ENCODE measurements at places on chromosomes 16 and 17.

GRCh38 chr17:63609816-63610573 lies 9.3 kb downstream of the TACO1 start:
- no peak for DNase-seq

GRCh38 chr16:67504031-67505021 lies 21.0 kb upstream of the AGRP start:
- no peak for DNase-seq

DNA sequence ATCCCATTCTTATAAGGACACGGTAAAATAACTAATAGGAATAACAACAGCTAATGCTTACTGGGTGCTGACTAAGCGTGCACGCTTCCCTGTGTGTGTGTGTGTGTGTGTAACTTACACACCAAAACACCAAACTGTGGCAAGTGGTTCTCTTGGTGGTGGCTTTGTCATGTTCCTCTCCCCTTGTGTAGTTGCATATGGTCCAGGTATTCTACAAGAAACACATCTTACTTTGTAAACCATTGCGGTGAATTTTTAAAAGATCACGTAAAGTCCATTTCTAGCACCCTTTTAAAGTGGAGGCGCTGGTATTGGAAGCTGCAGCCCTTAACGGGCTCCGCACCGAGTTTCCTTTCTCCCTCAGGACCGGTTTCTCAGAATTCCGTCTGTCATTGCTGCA lies 221.0 kb upstream of the FOXF1 start:
- DNase-seq: no peak

DNA sequence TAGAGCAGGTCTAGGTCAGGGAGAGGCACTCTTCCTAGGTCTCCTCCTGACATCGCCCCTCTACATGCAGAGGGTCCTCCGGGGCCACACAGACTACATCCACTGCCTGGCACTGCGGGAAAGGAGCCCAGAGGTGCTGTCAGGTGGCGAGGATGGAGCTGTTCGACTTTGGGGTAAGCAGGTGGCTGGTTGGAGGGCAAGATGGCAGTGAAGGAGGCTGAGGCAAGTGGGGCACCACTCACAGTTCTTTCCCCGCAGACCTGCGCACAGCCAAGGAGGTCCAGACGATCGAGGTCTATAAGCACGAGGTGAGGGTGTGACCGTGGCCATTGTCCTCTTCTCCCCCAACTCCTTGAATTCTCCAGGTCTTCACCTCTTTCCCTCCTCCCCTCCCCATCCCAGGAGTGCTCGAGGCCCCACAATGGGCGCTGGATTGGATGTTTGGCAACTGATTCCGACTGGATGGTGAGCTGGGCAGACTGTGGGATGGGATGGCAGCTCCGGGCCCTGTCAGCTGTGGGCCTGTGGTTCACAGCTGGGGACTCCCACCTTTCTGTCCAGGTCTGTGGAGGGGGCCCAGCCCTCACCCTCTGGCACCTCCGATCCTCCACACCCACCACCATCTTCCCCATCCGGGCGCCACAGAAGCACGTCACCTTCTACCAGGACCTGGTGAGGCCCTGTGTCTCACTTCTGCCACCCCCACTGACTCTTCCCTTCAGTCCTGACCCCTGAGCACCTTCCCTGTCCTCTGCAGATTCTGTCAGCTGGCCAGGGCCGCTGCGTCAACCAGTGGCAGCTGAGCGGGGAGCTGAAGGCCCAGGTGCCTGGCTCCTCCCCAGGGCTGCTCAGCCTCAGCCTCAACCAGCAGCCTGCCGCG lies 3.0 kb downstream of the THOC6 start:
- DNase-seq: no peak

DNA sequence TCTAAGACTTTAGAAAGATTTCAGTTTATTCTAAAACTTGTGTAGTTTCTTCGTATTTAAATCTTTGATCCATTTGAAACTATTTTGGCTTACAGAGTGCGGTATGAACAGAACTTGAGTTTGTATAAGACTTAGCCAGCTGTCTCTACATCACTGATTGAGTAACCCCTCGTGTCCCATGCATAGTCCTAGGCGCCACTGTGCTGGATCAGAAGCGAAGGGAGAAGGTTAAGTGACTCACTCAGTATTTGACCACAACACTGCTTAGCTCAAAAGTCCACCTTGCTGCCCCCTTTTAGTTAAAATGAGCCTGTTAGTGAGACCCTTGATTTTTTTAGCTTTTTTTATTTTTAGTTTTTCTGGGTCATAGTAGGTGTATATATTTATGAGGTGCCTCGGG lies 28.4 kb downstream of the CD300LB start:
- DNase-seq: no peak

DNA sequence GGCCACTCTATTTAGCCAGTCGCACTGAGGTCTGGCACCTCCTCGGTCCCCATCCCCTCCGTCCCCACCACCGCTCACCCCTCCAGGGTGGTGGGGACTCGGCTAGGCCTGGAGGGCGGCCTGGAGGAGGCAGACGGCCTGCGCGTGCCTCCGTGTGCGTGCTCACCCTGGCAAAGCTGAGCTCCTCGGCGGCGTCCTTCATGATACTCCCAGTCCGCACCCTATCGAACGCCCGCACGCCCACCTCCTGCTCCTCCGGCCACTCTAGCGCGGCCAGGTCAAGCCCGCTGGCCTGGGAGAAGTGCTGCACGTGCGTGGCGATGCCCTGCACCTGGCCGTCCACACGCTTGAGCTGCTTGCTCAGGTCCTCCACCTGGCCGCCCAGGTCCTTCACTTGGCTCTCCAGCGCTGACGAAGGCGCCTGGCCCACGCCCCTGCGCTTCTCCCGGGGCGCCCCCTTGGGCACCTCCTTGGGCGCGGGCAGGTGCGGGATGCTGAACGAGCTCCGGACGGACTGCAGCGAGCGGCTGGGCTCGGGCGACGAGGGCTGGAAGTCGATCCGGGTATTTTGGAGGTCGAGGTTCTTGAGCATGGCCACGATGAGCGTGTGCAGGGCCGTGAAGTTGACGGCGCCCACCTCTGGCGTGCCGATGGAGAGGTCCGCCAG lies 644 bp downstream of the QRICH2 start:
- no peak for DNase-seq

DNA sequence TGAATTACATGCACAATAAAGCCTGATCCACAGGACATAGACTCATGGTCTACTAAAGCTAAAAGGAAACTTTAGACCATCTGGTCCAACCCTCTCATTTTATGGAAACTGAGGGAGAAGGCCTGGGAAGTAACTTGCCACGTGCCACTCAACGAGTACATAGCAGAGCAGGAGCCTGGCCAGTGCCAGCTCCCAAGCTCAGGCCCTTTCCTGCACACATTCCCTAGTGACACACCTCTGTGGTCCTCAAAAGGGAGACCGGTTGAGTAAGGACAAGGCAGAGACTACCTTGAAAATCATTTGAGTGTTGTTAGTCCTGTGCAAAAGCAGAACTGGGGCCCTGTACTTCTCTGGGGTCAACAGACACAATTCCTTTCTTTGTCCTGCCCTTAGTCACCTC lies 2.8 kb downstream of the CCL4L2 start:
- DNase-seq: no peak

DNA sequence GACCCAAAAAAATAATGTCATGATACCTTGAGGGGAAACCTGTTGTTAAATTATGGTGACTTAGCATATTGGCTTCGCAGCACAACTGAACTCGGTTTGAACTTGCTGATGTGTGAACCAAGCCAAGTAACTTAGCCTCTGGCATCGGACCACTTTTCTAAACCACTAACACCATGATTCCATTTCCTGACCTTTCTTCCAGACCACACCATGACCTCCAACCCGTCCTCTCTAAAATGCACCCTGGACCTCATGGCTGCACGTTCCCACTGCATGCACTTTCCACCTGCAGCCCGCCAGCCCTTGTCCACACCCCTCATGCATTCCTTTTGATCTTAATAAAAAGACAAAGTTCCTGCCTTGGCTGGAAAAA lies 29.3 kb downstream of the DYNLRB2 start:
- no peak for DNase-seq

DNA sequence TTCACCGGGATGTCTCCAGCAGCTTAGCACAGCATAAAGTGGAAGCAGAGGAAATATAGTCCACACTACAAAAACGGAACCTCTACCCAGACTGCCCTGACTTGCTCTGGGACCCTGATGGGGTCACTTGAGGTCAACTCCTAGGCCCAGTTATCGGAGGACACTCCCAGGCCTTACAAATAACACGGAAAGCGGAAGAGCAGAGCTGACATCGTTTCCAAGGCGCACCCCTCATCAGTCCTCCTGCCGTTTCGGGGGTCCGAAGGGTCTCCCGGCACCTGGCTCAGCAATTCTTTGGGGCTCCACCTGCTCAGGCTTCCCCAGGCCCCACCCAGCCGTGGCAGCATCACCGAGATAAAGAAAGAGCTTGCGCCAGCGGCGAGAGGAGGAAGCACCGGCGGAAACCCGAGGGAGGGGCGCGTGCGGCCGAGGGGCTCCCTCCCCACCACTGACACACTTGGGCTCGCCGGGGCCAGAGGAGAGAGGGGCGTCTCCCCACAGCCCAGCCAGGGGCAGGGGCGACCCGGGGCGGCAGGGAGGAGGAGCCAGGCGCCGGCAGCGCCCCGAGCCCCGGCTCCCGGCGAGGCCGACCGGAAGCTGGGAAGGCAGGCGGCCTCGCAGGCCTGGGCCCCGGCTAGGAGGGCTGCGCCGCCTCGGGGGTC lies 727 bp downstream of the CORO7 start:
- no peak for DNase-seq

DNA sequence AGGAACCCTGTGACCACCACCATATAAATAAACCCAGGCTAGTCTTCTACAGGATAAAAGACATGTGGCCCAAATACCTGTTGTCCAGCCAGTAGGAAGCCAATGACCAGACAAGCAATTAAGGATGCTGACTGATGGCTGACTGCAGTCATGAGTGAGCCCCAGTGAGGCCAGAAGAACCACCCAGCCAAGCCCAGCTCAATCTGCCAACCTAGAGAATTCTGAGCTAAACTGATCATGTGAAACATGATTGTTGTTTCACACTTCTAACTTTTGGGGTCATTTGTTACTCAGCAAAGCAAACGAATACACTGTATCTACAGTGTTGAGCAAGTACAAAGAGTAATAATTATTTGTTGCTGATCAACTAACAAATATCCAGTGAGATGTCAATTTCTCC lies 86.4 kb downstream of the DNAH3 start:
- DNase-seq: no peak

DNA sequence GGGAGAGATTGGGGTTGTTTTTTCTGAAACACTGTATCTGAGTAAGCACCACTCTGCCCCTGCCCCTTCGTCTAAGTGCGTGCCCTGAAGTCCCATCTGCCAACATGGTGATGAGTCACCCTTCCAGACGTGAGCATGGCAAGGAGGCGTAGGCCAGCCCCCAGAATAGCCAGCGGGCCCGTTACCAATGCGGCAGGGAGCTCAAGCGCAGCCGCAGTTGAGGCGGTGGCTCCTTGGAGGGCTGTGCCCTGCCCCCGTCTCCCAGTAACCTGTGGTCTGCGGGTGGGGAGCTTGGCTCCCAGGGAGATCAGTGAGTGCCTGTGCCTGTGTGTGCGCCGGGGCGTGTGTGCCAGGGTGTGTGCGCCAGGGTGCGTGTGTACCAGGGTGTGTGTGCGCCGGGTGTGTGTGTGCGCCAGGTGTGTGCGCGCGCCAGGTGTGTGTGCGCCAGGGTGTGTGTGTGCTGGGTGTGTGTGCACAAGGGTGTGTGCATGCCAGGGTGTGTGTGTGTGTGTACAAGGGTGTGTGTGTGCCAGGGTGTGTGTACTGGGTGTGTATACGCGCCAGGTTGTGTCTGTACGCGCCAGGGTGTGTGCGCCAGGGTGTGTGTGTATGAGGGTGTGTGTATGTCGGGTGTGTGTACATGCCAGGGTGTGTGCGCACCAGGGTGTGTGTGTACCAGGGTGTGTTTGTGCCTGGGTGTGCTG lies 98.6 kb upstream of the CHMP6 start:
- no peak for DNase-seq

DNA sequence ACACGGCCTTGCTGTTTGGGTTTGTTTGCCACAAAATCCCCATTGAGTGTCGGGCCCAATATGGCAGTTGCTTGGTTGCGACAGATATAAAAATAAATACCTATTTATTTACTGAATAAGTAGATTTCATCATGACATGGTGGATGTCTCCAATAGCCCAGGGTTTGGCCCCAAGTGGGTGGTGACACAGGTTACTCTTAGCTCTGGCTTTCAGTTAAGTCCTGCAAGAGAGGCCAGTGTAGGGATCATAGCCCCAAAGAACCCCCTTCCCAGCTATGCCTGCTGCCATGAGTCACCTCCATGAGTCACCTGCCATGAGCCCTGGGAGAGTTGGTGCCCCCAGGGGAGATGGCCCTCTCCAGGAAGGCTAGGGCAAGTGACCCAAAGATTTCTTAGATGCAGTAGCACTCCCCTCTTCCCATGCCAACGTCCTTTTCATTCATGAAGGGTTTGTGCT lies 78.7 kb upstream of the LGALS9 start:
- DNase-seq: no peak

GRCh38 chr16:1466968-1467521 lies 7.8 kb downstream of the CLCN7 start:
- DNase-seq: no peak

Measured in NCI-H2081 treated with DMSO at 0.1 percent for 48 hours (cell line).